ENCODE measurements at places on chromosomes 12 and 14.

DNA sequence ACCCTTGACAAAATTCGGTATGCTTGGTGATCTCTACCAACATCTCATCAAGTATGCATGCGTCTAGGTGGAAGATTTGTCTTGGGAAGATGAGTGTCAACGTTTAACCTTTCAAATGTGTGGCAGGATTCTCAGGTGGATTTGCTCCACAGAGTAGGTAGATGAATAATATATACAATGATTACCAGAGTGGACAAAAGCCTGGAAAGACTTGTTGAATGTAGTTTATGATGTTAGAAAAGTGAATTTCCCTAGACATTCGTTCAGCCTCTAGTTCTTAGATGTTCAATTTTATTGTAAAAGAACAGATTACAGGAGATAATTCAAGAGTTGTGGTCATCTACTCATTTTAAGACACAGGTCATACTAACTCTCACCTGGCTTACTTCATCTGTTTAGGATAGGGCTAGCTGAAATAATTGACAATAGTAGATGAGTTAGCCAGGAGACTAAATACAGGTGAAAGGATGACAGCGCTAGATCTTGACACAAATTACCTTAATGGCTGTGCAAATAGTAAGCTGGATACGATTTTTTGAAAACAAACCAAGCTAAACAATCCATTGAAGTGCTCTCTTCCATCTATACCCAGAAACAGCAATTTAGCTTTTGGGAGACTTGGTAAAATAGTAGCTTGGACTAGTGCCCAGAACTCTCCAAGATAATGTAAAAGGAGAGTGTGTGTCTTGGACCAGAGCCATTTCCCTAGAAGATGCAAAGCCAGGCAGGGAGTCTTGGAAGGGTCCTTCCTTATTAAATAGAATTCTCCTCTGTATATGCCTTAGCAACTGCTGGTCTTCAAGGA, 168.0 kb downstream of the DACT1 start:
- no peak for DNase-seq

GRCh38 chr14:91214306-91214705, 30.2 kb downstream of the GPR68 start:
- no peak for DNase-seq

- DNase-seq, result no peak
Measured at GRCh38 chr12:52082026-52082668, 2.6 kb downstream of the SMIM41 start.

DNA sequence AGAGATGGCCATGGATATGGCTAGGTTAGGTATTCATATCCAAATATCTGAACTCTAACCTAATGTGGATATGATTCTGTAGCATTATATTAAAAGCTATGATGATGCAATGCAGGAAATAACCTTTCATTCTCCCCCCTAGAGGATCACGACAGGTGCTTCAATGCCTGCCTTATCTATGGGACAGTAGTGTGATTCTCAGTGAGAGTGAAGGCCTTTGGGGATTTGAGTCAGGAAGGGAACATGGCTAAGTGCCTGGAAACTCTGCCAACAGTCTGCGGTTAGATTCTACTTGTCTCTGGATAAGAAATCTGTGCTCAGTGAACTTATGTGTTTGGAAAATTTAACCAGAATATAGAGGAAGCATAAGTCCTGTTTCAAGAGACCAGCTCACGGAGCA, 81.8 kb downstream of the SLC38A1 start:
- DNase-seq, result no peak

DNA sequence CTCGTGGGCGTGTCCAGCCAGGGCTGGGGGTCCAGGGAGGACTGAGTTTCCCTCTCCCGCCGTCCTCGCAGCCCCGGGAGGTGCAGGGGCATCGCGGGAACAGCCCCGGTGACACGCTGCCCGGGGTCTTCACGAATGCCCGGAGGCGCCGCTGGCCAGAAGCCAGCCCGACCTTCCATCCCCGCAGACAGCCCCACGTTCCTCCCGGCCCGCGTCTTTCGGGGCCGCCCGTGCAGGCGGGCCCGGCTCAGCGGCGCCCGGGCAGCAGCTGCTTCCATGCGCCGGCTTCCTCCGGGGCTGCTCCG, 827 bp upstream of the TEDC1 start:
- DNase-seq, result no peak

- no peak for DNase-seq
Measured at GRCh38 chr12:44647917-44648690, 228.0 kb downstream of the NELL2 start.

GRCh38 chr14:84864548-84865271, 665.2 kb upstream of the FLRT2 start:
- DNase-seq, result no peak

GRCh38 chr12:113857371-113857770, 108.8 kb downstream of the RBM19 start:
- DNase-seq, result no peak

All from GM20000 (cell line).